ENCODE measurements at places on chromosomes 7 and 10.

- no peak for DNase-seq
Measured at GRCh38 chr7:134744569-134744968, 34.9 kb upstream of the CALD1 start.

GRCh38 chr7:458511-459245 is 61.0 kb downstream of the PDGFA start:
- no peak for DNase-seq

DNA sequence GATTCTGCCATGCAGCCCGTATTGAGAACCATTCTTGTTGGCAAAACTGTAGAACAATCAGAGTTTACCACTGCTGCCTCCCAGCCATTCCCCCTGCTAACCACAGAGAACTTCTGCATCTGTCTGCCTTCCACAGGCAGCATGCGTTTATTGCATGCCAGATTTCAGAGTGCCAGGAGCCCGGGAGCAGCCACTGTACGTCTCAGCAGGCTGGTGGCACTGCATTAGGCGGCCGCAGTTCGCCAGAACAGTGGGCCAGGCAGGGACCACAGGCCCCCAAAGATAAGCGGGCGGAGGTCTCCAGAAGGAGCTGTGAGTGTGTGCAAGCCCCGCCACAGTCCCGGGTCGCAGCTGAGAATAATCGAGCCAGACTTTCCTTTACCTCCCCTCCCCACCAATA is 31.8 kb downstream of the ZNF467 start:
- peak; percentile 15 for DNase-seq

DNA sequence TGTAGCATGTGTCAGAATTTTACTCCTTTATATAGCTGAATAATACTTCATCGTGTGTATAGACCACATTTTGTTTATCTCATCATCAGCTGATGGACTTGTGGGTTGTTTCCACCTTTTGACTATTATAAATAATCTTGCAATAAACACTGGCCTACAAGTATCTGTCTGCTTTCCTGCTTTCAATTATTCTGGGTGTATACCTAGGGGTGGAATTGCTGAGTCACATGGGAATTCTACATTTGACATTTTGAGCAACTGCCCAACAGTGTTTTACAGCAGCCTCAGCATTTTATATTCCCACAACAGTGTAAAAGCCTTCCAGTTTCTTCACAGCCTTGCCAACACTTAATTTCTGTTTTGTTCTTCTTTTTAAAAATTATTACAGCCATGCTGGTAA is 200.3 kb upstream of the PRSS1 start:
- peak; percentile 46 for DNase-seq

DNA sequence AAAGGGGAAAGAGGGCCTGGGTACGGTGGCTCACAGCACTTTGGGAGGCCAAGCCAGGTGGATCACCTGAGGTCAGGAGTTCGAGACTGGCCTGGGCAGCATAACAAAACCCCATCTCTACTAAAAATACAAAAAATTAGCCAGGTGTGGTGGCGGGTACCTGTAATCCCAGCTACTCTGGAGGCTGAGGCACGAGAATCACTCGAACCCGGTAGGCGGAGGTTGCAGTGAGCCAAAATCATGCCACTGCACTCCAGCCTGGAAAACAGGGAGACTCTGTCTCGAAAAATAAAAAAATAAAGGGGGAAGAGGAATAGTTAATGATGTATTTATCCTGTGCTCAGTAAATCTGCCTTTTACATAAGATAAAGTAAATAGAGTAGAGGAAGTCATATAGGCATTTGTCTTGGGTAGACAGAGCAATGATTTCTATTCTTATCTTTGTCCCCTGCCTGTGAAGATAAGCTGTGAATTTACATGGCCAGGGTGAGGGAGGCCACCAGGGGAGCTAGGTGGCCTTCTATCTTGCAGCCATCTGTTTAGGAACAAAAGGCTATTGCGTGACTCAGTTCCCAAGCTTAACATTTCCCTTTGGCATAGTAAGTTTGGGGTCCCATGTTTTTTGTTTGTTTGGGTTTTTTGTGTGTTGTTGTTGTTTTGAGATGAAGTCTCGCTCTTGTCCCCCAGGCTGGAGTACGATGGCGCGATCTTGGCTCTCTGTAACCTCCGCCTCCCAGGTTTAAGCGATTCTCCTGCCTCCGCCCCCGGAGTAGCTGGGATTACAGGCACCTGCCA is 73.2 kb upstream of the GTF2I start:
- no peak for DNase-seq

DNA sequence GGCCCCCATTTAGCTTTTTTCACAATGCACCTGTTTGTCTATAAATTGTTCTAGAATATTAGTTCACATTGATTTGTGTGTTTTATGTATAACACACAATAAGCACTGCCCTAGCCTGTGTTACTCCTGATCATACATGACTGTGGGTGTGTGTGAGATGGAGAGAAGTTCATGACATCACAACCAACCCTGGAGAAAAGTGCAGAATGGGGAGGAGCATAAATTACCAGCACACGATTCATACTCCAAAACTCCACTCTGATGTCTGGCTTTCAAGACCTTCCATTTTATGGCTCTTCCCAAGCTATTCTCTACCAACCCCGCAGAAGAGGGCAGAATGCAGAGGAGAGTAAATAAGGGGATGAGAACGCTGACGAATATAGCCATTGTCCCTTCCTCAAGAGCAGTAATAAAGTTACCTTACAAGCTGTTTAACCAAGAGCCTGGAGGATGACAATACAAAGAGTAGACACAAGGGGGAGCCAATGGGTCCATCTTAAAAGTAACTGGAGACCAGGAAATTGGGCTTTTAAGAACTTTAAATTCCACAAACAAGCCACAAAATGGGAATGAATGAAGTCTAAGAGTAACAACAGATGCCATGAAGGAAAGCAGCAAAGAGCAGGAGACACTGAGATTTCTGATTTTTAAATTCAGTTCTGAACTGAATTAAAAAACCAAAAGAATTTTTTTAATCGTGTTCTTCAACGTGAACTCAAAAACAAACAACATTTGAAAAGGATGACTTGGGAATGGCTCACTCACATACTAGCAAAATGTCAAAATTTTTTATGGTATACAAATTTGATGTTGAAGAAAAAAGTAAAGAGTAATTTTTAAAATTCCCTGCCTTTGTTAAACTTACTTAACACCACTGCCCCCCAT is 159.6 kb downstream of the PARD3 start:
- peak; percentile 74 for DNase-seq

- no peak for DNase-seq
Measured at GRCh38 chr7:27799212-27799611, 59.2 kb downstream of the TAX1BP1 start.

GRCh38 chr7:70763961-70764691 is 367.8 kb upstream of the GALNT17 start:
- DNase-seq: no peak

- DNase-seq: peak; percentile 14
Measured at GRCh38 chr7:129101746-129102145, 42.8 kb upstream of the TSPAN33 start.

- no peak for DNase-seq
Measured at GRCh38 chr7:127417346-127417745, 24.8 kb upstream of the ZNF800 start.

GRCh38 chr7:81075150-81075549 is 156.3 kb upstream of the SEMA3C start:
- peak; percentile 62 for DNase-seq

DNA sequence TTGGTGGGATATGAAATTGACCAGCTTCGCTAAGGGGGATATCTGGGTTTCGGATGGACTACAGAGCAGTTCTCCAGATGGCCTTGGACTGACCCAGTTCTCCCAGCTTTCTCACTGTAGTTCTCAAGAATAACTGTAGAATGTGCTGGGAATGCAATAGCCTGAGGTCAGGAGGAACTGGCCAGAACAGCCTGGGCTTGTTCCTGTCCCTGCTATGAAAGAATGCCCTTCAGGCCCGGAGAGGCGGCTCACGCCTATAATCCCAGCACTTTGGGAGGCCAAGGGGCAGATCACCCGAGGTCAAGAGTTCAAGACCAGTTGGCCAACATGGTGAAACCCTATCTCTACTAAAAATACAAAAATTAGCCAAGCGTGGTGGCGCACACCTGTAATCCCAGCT is 12.3 kb upstream of the TSPAN14 start:
- no peak for DNase-seq

GRCh38 chr10:509361-510102 is 179.9 kb downstream of the DIP2C start:
- no peak for DNase-seq

DNA sequence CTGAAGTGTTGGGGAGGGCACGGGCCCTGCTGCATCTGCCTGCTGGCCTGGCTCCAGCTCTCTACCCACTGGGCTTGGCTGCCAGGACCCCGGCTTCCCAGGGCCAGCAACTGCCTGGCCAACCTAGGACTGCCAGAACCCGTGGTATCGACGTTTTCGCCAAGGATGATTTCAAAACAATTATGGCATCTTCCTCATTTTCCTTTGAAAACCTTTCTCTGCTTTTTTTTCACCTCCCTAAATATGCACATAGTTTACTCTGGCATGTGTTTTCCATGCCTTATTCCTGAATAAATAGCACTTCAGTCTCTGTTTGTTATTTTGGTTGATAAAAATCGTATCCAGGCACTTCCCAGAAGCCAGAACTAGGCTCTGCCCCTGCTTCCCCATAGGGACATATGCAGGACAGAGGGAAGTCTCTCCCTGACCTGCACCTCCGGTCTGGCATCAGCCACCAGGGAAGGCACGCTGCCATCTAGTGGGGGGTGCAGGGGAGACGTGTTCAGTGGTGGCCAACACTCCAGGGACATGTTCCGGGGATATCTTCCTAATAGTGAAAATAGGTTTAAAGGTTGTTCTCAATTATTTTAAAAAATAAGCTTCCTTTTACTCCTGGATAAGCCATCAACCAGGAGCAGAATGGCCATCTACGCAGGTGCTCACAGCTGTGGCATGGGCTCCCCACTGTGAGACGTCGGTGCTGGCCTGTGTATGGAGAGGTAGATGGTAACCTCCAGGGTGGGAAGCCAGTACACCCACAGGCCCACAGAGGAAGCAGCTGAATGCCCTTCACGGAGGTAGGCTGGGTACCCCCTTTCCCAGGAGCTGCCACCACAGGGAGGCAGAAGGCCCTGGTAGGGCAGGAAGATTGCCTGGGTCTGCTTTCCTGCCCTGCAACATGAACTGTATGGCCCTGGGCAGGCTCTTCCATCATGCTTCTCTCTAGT is 30.7 kb upstream of the ANTXRL start:
- peak; percentile 5 for DNase-seq
